Aorta (tissue), 5 donors: ENCODE measurements at places on chromosomes 1 and 21. TPM values are rescaled to one million over a fixed set of nuclear protein-coding genes. Genes with fewer than 3 reads are reported as not detected.

The GJA9 gene
- not detected for total RNA-seq

The CR1L gene
- total RNA-seq, result not detected

The ALX3 gene
- not detected for total RNA-seq

The SGIP1 gene
- 73.2 TPM for total RNA-seq

The HSD3B2 gene
- total RNA-seq, result 0.55 TPM

- no peak for DNase-seq
- H3K27me3 ChIP-seq, result no peaks in the 10 kb centered on the region
- no peaks in the 10 kb centered on the region for H3K4me1 ChIP-seq
- no peak overlapping the region for H3K27ac ChIP-seq
- H3K36me3 ChIP-seq, result no peaks in the 10 kb centered on the region
- H3K4me3 ChIP-seq, result no peak overlapping the region
Measured at GRCh38 chr1:89274411-89274857, 1.8 kb upstream of the GBP5 start.

GRCh38 chr1:192756314-192756713 lies 52.5 kb upstream of the RGS2 start:
- H3K36me3 ChIP-seq, result no peaks in the 10 kb centered on the region
- no peak overlapping the region for H3K27ac ChIP-seq
- H3K4me1 ChIP-seq, result no peaks in the 10 kb centered on the region
- H3K4me3 ChIP-seq, result no peak overlapping the region

GRCh38 chr21:22352088-22352487 lies 1353.9 kb downstream of the NCAM2 start:
- H3K36me3 ChIP-seq, result no peaks in the 10 kb centered on the region
- no peak overlapping the region for H3K27ac ChIP-seq
- DNase-seq, result no peak
- no peak overlapping the region for H3K4me3 ChIP-seq
- H3K4me1 ChIP-seq, result no peaks in the 10 kb centered on the region

GRCh38 chr1:245052258-245052657 lies 102.5 kb upstream of the KIF26B start:
- no peaks in the 10 kb centered on the region for H3K27me3 ChIP-seq
- no peak overlapping the region for H3K4me3 ChIP-seq
- DNase-seq, result no peak
- no peaks in the 10 kb centered on the region for H3K4me1 ChIP-seq
- H3K27ac ChIP-seq, result no peak overlapping the region

GRCh38 chr1:210794445-210794844 lies 339.5 kb downstream of the KCNH1 start:
- no peak for DNase-seq
- H3K4me1 ChIP-seq, result no peaks in the 10 kb centered on the region
- no peak overlapping the region for H3K4me3 ChIP-seq
- H3K27ac ChIP-seq, result no peak overlapping the region

- H3K36me3 ChIP-seq, result no peaks in the 10 kb centered on the region
- no peak overlapping the region for H3K27ac ChIP-seq
- no peak for DNase-seq
- H3K4me1 ChIP-seq, result no peaks in the 10 kb centered on the region
- H3K4me3 ChIP-seq, result no peak overlapping the region
Measured at GRCh38 chr21:46135782-46136395, 19.5 kb downstream of the FTCD start.

GRCh38 chr1:150487763-150488115 lies 520 bp downstream of the TARS2 start:
- no peak overlapping the region for H3K27ac ChIP-seq
- DNase-seq, result no peak
- no peaks in the 10 kb centered on the region for H3K4me1 ChIP-seq
- peaks cover 4% of the 10 kb centered on the region for H3K36me3 ChIP-seq
- H3K27me3 ChIP-seq, result no peaks in the 10 kb centered on the region

GRCh38 chr1:66295803-66296202 lies 238.2 kb upstream of the SGIP1 start:
- no peak overlapping the region for H3K27ac ChIP-seq
- H3K4me3 ChIP-seq, result no peak overlapping the region
- H3K36me3 ChIP-seq, result no peaks in the 10 kb centered on the region
- H3K4me1 ChIP-seq, result no peaks in the 10 kb centered on the region
- H3K27me3 ChIP-seq, result no peaks in the 10 kb centered on the region

- H3K4me1 ChIP-seq, result no peaks in the 10 kb centered on the region
- H3K27me3 ChIP-seq, result no peaks in the 10 kb centered on the region
- no peak overlapping the region for H3K27ac ChIP-seq
- DNase-seq, result peak; percentile 25
- H3K4me3 ChIP-seq, result no peak overlapping the region
Measured at GRCh38 chr21:42238185-42238934, 19.4 kb downstream of the ABCG1 start.

GRCh38 chr1:34681480-34682451 lies 73.1 kb upstream of the GJB5 start:
- DNase-seq, result no peak
- no peak overlapping the region for H3K4me3 ChIP-seq
- no peak overlapping the region for H3K27ac ChIP-seq
- H3K4me1 ChIP-seq, result no peaks in the 10 kb centered on the region
